ENCODE measurements at places on chromosomes 3 and 15.
A peak's percentile ranks its signal among the peaks of the same experiment; 100 is the strongest.

GRCh38 chr3:132773071-132773619 lies 50.9 kb upstream of the NPHP3 start:
- DNase-seq = no peak

DNA sequence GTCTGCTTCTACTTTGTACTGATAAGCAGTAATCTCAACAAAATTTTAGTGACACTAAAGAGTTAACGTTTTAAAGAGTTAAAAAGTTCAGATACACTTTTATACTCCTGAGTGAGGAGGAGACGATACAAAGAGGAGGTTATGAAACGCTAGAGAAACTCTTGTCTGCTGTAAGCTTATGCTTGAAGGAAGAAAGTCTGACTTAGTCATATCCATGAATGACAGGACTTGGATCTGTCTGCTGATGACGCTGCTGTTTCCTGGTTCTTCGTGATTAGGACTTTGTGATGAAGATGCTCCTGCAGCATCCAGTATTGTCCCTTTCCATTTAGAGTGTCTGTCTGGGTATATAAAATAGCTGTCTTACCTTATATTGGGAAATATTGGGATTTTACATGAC lies 15.8 kb downstream of the TCF12 start:
- no peak for DNase-seq

- DNase-seq = no peak
Measured at GRCh38 chr15:25652704-25653103, 210.4 kb downstream of the ATP10A start.

DNA sequence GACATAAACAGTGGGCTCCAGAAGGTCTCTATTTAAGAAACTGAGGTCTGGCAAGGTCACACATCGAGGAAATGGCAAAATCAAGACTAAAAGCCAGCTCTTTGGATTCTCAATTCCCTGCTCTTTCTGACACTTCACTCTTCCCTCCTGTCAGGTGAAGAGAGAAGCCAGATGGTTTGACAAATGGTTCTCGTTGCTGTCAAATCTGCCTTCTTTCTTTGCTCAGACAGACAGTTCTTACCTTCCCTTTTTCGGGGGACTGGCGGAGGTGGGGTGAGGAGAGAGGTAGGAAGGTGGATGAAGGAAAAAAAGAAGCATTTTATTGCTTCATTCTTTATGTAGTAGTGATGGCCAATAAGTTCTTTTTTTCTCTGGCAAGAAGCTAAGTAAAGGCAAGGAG lies 133.4 kb downstream of the LPP start:
- no peak for DNase-seq

DNA sequence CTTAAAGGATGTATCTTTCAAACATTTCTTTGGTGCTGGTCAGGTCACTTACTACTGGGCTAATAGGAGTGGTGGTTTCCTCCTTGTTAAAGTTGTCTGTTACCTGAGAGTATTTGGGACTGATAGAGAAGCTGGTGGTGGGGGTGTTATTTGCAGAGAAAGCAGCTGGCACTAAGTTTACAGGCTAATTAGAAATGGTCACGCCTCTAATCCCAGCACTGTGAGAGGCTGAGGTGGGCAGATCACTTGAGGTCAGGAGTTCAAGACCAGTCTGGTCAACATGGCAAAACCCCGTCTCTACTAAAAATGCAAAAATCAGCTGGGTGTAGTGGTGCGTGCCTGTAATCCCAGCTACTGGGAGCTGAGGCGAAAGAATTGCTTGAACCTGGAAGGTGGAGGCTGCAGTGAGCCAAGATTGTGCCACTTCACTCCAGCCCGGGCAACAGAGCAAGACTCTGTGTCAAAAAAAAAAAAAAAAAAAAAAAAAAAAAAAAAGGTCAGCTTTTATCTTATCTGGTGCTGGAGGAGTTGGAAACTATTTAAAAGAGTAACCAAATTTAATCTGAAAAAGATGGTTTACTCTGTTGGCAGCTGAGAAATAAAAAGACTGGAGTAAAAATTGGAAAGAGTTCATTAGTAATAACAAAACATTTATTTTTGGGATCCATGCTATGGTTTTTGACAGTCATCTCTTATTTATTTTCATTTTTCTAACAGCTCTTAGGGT lies 332.6 kb downstream of the PTPRG start:
- DNase-seq = no peak

DNA sequence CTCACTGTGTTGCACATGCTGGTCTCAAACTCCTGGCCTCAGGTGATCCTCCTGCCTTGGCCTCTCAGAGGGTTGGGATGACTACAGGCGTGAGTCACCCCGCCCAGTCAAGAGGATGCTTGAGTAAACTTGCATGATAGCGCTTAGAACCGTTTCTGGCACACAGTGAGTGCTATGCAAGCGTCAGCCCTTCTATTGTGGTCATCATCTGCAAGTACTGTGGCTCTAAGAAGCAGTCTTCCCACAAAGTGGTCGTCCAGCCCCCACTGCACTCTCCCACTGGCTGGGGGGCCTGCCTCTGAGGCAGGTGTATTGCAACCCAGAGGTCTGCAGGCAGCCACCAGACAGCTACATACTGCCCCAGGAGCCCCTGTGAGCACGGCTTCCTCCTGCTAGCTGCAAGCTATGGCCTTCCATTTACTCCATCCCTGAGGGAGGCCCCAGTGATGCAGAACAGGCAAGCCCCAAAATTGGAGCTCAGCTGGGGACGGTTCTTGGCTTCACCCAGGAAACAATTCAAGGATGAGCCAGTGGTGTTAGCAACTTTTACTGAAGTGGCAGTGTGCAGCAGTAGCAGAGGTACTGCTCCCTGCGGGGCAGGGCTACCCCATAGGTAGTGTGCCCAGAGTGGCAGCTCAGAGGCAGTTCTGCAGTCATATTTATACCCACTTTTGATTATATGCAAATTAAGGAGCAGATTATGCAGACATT lies 95.4 kb downstream of the LSM3 start:
- no peak for DNase-seq

- no peak for DNase-seq
Measured at GRCh38 chr3:17709236-17709810, 33.1 kb downstream of the TBC1D5 start.

DNA sequence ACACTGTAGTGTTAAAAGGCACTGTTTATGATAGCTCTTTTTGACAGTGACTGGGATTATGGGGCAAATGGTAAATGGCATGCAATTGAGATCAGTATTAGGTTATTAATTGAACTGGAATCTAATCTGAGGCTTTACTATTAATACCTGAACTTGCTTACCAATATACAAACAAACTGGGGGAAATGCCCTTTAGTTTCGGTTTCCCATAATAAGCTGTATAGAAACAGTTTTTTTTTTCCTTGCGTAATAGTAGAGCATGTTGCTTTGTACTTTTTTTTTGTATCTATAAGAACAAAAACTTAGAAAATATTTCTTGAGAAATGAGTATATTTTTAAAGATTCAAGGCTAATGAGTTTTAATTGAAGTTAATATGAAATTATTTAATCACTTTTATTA lies 95.0 kb downstream of the FNDC3B start:
- DNase-seq = no peak

DNA sequence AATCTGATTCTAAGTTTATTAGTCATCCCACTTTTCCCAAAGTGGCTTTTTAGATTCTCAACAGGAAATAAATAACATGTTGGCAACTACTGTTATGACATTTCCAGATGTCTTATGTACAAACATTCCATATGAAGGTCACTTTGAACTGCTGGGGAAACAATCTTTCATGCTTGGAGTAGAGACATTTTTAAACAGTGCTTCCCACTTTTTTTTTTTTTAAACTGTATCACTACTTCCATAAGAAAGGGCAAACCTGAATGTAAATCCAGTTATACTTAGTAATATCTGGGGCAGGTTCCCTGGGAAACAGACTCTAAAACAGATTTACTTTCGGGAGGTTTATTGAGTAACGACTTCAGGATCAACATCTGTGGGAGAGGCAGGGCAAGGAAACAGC lies 473.8 kb downstream of the TAFA4 start:
- DNase-seq = no peak

GRCh38 chr3:197913641-197914380 lies 36.2 kb upstream of the RPL35A start:
- DNase-seq = no peak

GRCh38 chr3:71641674-71642073 lies 58.1 kb upstream of the FOXP1 start:
- no peak for DNase-seq

DNA sequence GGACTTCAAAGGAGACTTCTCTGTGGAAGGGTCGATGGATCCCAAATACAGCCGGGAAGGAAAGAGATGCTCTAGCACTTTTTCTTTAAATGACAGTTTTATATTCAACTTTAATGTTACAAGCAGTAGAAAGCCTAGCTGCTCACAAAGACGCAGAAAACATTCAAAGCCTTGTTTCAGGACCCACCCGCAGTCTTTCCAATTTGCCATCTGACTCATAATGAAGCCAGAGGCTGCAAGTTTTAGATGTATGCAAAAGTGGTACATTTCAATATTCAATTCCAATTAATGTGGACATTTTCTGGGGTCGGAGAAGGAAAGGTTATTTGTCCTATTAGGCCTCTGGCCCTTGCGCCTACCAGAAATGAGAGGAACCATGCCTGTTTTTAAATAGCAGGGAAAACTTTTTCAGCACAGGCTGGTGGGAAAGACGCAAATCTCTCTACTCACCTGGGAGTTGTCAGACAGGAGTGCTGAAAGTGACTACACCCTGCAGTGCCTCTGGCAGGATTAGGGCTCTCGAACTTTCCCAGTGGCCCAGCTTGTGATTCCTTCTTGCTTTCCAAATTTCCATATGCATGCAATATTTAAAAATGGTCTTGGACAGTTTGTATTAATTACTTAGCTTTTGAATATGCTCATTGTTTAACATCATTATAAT lies 117.4 kb upstream of the MBNL1 start:
- no peak for DNase-seq

DNA sequence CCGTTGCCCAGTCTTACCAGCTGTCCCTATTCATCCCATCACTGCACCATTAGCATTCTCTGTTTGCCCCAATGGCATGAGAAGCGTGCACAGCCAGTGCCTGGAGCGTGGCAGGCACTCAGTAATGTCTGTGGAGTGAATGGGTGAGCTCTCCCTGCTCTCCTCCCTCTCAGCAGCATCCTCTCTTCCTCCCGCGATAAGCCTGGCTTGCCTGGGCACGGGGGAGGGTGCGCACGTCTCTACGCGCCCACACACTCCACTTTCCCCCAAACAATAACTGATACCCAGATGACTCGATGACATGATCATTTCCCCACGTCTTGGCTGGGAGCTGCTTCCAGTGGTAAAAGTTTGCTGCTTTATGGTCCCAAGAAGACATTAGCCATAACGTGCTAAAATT lies 81.8 kb upstream of the LINGO1 start:
- no peak for DNase-seq

DNA sequence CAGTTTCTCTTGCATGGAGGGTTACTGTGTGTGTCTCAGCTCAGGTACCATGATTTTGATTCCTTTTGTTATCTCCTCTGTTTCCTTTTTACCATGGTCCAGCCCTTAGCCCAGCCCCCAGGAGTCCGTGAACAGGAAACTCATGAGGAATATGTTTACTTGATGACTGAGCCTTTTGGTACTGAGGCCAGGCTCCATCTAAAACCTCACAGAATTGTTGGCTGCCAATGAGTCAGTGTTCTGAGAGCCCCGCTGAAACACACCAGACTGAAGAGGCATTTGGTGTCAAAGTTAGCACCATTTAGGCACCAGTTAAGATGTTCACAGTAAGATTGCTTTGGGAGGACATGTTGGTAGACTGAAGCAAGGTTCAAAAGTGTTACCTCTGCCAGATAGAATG lies 80.9 kb downstream of the DGKG start:
- DNase-seq = no peak

DNA sequence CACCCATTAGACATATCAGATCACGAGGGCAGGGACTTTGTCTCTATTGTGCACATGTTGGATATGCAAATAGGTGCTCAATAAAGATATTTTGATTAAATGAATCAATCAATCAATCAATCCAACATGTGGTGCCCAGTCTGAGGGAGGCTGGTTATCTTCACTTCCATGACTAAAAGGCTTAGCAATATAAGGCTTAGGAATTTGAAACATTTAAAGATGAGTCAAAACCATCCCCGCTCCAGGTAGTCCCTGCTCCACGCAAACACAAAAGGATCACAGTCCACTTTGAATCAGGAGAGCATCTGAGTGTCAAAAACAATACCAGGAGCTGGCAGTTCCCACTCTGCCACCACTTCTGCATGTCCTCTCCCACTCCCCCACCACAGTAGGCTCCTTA lies 25.8 kb upstream of the PRICKLE2 start:
- no peak for DNase-seq

- no peak for DNase-seq
Measured at GRCh38 chr15:27336676-27337075, 365.7 kb downstream of the GABRG3 start.

DNA sequence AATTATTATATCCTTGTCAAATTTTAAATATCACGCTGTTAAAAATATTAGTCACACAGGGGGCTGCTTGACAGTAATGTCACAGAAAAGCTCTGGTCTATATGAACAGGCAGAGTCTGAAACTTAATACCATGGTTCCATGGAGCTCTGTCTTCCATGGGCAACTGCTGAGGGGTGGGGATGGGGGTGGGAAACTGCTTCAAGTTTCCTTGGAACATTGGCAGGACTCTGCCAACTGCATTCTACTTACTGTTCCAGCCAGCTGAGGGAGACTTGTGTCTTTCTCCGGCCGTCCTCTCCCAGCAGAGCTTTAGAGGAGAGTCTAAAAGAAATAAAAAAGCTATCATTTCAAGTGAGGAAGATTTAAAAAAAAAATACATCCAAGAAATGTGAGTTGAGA lies 348.7 kb downstream of the ZIC1 start:
- no peak for DNase-seq

- DNase-seq = peak; percentile 100
Measured at GRCh38 chr3:132722165-132723023, at the start of gene NPHP3. Gene NPHP3, minus strand, starts transcription at chr3:132722409. Its CDS starts 54 bp downstream, at chr3:132722355.

GRCh38 chr3:142272200-142272891 lies 47.0 kb upstream of the GK5 start:
- no peak for DNase-seq

GRCh38 chr3:10142707-10143560 lies 1.4 kb downstream of the VHL start:
- DNase-seq = no peak

- DNase-seq = no peak
Measured at GRCh38 chr3:193016437-193016901, 98.8 kb upstream of the MB21D2 start.

DNA sequence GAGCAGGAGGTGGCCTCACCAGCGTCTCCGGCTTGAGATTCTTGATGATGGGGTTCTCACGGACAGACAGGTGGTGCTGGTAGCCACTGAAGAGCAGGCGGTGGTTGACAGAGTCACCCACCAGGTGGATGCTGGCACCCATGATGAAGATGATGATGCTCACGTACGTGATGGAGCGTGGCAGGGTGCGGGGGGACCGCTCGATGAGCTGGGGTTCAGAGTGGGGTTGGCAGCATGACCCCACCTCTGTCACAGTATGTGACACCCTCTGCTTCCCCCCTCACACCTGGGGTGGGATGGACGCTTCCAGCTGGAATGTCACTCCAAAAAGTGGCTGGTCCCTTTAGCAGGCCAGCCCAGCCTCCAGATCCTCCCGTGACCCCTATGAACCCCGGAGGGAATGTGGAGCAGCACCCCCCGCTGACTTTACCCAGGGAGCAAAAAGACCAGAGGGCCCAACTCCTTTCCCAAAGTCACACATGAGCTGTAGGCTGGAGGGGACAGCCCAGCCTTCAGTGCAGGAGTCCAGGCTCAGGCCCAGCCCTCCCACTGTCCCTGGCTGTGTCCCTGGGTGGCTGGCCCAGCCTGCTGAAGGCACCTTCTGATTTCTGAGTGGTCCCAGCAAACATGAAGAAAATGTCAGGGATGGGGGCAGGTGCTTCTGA lies 6.7 kb upstream of the CALML4 start:
- DNase-seq = no peak

All from amygdala (tissue), 56 donors.